Chondrocyte (in vitro differentiated cells): ENCODE measurements at places on chromosomes 11 and 22. TPM values are rescaled to one million over a fixed set of nuclear protein-coding genes. Genes with fewer than 3 reads are reported as not detected.

DNA sequence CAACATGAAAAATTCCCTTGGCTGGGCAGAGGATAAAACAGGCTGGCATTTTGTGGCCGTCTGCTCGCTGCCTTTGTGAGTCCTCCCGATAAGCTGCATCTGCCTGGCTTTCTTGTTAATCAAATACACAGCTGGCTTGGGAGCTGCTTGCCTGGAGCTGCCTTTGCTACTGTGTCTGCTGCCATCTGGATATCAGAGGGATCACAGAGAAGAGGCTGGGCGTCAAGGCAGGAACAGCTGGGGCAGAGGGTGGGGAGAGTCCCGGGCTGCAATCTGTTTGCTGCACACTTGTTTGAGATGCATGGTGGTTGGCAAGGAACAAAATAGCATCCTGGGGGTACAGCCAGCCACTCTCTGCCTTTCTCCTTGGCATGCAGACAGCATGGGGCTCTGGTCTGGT, 36.0 kb downstream of the COMMD9 start:
- DNase-seq = no peak

GRCh38 chr11:121414141-121414913, 37.8 kb upstream of the SORL1 start:
- DNase-seq = no peak

DNA sequence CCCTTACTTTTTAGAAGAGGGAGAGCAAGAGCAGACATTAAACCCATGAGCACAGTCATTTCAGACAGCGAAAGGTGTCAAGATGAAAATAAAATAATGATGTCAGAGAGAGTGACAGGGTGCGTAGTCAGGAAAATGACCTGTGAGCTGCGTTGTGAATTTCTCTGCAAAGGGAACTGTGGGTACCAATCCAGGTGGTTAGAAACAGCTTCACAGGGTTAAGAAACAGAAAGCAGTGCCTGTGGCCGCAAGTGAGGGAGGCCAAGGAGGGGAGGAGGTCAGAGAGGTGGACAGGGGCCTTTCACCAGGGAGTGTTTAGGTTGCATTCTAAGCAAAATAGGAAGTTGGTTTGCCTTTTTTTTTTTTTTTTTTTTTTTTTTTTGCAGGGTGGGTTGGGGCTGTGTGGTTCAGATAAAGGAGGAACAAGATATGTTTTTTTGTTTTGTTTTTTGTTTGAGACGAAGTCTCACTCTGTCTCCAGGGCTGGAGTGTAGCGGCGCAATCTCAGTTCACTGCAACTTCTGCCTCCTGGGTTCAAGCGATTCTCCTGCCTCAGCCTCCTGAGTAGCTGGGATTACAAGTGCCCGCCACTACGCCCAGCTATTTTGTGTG, 7.9 kb downstream of the TIGD3 start:
- DNase-seq = no peak

DNA sequence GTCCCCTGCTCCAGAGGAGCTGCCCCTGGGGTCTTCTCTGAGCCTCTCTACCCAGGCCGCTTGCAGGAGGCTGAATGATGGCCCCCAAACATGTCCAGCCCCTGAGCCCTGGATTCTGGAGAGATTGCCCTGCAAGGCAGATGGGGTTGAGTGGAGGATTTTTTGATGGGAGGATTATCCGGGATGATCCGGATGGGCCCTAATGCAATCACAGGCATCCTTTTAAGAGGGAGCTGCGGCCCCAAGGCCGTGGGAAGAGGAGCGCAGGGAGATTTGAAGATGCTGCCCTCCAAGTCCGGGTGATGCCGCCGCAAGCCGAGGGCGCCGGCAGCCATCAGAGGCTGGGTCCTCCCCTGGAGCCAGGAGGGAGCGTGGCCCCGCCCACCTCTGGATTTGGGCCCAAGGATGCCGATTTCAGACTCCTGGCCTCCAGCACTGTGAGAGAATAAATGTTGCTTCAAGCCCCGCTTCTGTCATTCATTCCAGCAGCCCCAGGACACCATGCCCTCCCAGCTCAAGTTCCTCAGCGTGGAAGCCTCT, 66.0 kb downstream of the WNT7B start:
- DNase-seq = no peak

- DNase-seq = no peak
Observed at GRCh38 chr11:116294630-116295029, 478.2 kb downstream of the BUD13 start.

- no peak for DNase-seq
Observed at GRCh38 chr11:46208803-46209202, 68.7 kb upstream of the CREB3L1 start.

- no peak for DNase-seq
Observed at GRCh38 chr11:35424157-35424940, 5.0 kb upstream of the SLC1A2 start.

TPH1 gene
- 0.99 to 6.4 TPM (median 5.0 TPM) in 3 replicates for total RNA-seq

GRCh38 chr11:102268985-102269470, 48.3 kb upstream of the BIRC3 start:
- DNase-seq = no peak

GRCh38 chr11:84901991-84902390, 725.2 kb downstream of the DLG2 start:
- DNase-seq = no peak

GRCh38 chr11:117931331-117931950, 2.2 kb upstream of the TMPRSS13 start:
- DNase-seq = peak; percentile 58
